ENCODE measurements at places on chromosomes 13 and 19. TPM values are rescaled to one million over a fixed set of nuclear protein-coding genes. Genes with fewer than 3 reads are reported as not detected.

Gene ASPDH
- 30.5 TPM for polyA plus RNA-seq

Gene NLRP12
- polyA plus RNA-seq: not detected

Gene PROSER3
- 14.7 TPM for polyA plus RNA-seq

Gene LGI4
- polyA plus RNA-seq: 22.4 TPM

Gene CD33
- polyA plus RNA-seq: 14.4 TPM

Gene STK24
- polyA plus RNA-seq: 69.6 TPM

Gene PCDH8
- polyA plus RNA-seq: not detected

Gene TMEM59L
- polyA plus RNA-seq: 14.5 TPM

Gene CEACAM20
- polyA plus RNA-seq: 0.07 TPM

Gene ERICH6B
- polyA plus RNA-seq: not detected

Gene SLITRK6
- 0.10 TPM for polyA plus RNA-seq

Gene FCHO1
- 0.98 TPM for polyA plus RNA-seq

Gene PCP2
- polyA plus RNA-seq: not detected

Gene R3HDM4
- polyA plus RNA-seq: 59.5 TPM

Gene FXYD7
- polyA plus RNA-seq: not detected

Gene ZNF221
- 4.0 TPM for polyA plus RNA-seq

Gene MEIOSIN
- 0.05 TPM for polyA plus RNA-seq

Gene SIGLEC8
- polyA plus RNA-seq: 1.1 TPM

Gene NLRP5
- polyA plus RNA-seq: not detected

Gene ARHGAP45
- polyA plus RNA-seq: 1.6 TPM

Gene AMER2
- 0.03 TPM for polyA plus RNA-seq

Gene FUT6
- polyA plus RNA-seq: 0.03 TPM

Gene SLC25A41
- 1.4 TPM for polyA plus RNA-seq

Gene CNN1
- 15.5 TPM for polyA plus RNA-seq

Gene CACNG7
- 0.13 TPM for polyA plus RNA-seq

Gene GAMT
- 74.2 TPM for polyA plus RNA-seq
